ENCODE measurements at places on chromosomes 1 and 21.

DNA sequence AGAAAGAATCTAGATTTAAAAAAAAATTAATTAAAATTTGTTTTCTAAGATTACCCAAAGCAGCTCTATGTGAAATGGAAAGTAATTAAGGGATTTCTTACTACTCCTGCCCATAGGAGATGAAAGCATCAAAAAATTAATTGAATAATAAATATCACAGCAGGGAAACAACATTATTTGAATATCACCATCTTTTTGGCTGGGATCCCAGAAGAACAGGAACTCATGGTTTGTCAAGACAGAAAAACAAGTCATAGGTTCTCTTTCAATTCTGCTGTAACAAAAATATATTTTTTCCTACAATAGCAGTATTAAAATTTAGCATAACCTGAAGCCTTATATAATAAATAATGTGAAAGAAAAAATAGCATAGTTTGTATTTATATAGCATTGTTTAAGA, 1713.4 kb downstream of the NCAM2 start:
- DNase-seq: no peak

- DNase-seq: no peak
These were observed 64.2 kb downstream of the MEF2D start for GRCh38 chr1:156436141-156437036.

DNA sequence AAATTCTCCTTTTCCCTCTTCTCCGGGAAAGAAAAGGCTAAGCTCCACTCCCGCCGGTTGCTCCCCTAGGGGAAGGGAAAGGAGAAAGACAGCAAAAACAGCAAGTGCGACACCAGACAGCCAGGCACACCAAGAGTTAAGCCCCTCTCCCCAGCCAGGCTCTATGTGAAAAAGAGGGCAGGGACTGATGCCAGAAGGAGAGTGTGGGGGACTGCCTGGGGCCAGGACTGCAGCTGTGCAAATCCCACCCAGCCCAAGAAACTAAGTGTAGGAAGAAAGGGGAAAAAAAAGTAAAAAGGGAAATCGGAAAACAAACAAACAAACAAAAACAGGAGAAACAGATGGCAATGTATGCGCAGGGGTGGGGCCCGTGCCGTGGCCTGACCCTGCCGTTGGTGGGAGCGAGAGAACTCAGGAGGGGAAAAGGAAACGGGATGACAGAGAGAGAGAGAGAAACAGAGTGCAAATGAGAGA, 27.7 kb upstream of the FMO1 start:
- DNase-seq: no peak

DNA sequence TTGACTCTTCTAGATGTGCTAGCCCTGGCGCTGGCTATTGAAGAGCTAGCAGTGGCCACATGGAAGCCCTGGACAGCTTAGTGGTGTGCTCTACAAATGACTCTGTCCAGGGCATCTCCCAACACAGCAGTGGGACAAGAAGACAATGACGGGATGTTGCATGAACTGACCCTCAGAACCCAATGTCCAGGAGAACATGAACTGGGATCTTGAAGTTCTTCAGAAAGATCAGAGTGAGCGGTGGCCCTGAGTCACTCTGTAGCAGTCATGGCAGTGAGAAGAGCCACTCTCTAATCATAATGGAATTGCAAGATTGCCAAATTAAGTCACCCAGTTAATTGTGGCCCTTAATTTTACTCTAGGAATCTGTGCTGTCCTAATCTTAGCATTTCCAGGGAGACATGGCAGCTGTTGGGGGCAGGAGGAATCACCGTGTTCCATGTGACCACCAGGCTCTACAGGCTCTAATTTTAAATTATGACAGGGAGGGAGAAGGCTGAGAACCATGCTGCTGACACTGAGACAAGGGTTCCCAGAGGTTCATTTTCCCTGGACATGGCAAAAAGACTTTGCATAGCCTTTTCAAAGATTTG, 10.2 kb upstream of the OBSCN start:
- no peak for DNase-seq
